ENCODE measurements at places on chromosomes 6 and 20.

GRCh38 chr20:63678667-63679465 lies 17.6 kb upstream of the TNFRSF6B start:
- DNase-seq: no peak

DNA sequence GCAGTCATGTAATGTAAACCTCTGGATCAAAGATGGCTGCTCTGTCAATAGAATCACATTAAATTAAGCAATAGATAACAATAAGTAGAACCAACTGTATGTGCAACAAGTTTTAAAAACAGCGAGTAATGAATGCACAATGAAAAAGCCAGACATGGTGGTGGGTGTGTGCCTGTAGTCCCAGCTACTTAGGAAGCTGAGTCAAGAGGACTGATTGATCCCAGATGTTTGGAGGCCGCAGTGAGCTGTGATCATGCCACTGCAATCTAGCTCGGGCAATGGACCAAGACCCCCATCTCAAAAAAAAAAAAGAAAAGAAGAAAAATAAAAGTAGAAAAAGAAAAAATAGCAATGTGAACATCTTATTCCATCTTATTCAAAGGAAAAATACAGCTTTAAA lies 558.7 kb upstream of the MMS22L start:
- DNase-seq: no peak

GRCh38 chr6:134651519-134651918 lies 298.4 kb downstream of the ALDH8A1 start:
- no peak for DNase-seq

GRCh38 chr6:54431466-54431865 lies 123.2 kb downstream of the TINAG start:
- no peak for DNase-seq

GRCh38 chr6:44228836-44229235 lies 5.4 kb downstream of the SLC29A1 start:
- no peak for DNase-seq

GRCh38 chr6:4253604-4254231 lies 118.3 kb upstream of the ECI2 start:
- DNase-seq: no peak

- DNase-seq: no peak
Measured at GRCh38 chr6:85685713-85686112, 43.0 kb upstream of the SYNCRIP start.

- no peak for DNase-seq
Measured at GRCh38 chr6:31920811-31921210, 6.7 kb upstream of the C2 start.
